ENCODE measurements at places on chromosomes 7 and 10.

GRCh38 chr7:106520962-106521514 is 139.9 kb downstream of the CCDC71L start:
- peak; percentile 15 for DNase-seq

GRCh38 chr7:106049139-106049752 is 62.9 kb downstream of the SYPL1 start:
- no peak for DNase-seq

DNA sequence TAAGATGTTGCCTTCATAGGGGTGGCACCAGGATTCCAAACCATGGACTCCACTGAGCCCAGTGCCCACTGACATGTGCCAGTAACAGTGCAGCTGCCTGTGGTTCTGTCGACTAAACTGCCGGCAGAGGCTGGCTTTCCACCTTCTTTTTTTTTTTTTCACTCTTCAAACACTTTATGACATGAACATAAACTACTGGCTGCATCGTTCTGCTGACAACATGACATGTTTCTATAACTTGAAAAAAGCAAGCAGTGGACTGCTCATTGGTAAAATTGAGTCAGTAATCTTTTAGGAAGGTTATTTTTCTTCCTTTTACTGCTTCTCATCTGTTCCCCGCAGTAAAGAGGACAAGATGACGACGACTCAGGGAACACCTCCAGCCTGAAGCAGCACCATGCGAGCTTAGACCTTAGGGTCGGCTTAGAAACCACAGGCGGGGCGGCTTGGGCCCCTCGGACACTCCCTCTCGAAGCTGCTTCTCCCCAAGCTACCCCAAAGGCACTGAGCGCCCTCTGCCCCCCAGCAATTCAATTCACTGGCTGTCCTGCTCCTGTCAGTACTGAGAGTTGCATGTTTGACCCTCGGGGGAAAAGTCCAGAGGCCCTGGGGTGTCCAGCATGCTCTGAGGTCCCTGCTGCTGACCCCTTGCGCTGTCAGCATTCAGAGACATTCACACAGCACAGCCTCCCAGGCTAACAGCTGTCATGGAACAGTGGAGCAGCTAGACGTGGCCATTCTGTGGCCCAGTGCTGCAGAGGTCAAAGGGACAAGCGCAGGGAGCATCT is 112.5 kb downstream of the EGFR start:
- DNase-seq: no peak

DNA sequence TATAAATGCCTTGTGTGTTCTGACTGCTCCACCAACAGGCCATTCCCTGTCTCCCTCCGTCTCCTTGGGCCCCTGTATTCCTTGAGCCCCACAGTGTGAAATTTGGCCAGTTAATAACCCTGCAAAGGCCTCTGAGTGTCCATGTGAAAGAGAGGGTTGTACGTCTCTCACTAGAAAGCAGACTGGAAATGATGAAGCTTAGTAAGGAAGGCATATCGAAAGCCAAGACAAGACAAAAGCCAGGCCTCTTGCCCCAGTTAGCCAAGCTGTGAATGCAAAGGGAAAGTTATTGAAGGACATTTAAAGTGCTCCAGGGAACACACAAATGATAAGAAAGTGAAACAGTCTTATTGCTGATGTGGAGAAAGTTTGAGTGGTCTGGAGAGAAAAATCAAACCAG is 680.2 kb downstream of the SDK1 start:
- no peak for DNase-seq

- peak; percentile 40 for DNase-seq
Measured at GRCh38 chr10:79981450-79982361, 32.8 kb upstream of the SFTPD start.

GRCh38 chr7:44063547-44063893 is 1.8 kb downstream of the PGAM2 start:
- DNase-seq: no peak

DNA sequence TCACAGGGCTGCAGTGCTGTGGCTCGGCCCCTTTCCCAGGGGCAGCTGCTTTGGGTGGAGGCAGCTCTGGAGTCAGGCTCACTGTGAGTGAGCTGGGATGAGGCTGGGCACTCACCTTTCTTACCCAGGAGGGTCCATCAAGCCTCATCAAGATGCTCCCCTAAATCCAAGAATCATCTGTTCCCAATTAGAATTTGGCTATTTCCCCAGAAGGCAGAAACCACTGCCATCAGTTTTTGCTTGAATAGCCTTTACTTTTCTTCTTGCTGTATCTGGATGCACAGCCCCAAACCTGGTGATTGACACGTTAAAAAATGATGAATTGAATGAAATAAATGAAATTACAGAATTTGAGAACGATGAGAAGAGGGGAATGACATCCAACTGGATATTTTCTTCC is 74.3 kb upstream of the LYZL1 start:
- DNase-seq: no peak

GRCh38 chr7:16933296-16934279 is 51.8 kb upstream of the AGR3 start:
- DNase-seq: no peak

DNA sequence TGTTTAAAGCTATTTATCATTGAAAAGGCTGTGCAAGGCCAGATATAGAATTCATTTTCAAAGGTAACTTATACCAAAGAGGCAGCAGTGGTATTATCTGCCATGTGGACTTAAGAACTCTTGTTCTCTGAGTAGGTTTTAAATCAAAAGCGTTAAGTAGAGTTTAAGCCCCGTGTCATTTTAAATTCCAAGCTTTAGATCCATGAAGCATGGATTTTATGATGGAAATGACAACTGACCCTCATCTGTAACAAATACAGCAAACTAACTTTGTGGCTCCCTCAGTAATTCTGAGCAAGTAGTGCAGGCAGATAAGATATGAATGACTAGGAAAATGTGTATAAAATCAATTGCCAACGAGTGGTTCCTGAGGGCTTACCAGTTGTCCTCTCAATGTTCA is 247.0 kb downstream of the WDR11 start:
- no peak for DNase-seq

DNA sequence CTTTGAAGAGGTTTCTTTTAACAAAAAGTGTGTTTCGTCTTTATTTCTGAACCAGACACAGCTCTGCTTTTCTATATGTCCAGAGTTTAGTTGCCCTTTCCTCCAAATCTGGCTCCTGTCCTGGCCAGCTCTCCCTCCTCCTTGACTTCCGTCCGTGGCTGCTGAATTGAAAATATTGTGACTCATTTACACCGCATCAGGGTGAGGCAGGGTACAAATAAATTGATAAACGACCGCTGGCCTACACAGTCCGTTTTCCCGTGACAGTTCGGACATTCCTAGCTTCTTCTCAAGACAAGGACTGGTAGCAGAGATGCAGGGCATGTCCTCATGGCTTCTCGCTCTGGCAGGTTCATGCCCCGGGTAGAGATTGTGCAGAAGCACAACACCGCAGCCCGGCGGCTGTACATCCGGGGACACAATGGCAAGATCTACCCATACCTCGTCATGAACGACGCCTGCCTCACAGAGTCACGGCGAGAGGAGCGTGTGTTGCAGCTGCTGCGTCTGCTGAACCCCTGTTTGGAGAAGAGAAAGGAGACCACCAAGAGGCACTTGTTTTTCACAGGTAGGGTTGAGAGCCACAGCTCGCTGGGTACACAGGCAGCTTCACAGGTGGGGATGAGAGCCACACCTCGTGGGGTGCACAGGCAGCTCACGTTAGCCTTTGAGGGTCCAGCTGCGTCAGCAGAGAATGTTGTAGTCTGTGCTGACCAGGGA is 126.6 kb downstream of the TRRAP start:
- no peak for DNase-seq

Data from activated CD4-positive, alpha-beta T cell treated with anti-CD3 and anti-CD28 coated beads, Interleukin-2, amount 50 U/mL, for 16 hours (primary cell).